ENCODE measurements at places on chromosomes 5 and 9. TPM values are rescaled to one million over a fixed set of nuclear protein-coding genes. Genes with fewer than 3 reads are reported as not detected.

The SPINK14 gene
- total RNA-seq: not detected

The SMIM33 gene
- total RNA-seq: not detected

The SIT1 gene
- not detected for total RNA-seq

The SLC46A2 gene
- total RNA-seq: not detected

The SCGB3A2 gene
- not detected for total RNA-seq

The GFI1B gene
- not detected for total RNA-seq

The RASEF gene
- 0.11 TPM for total RNA-seq

The CATSPER3 gene
- 0.11 TPM for total RNA-seq

The PCDHAC1 gene
- not detected for total RNA-seq

The PTGER4 gene
- not detected for total RNA-seq

The MEIKIN gene
- total RNA-seq: not detected

The HSD17B4 gene
- 55.8 TPM for total RNA-seq

The PCDHA1 gene
- total RNA-seq: not detected

The CCNJL gene
- not detected for total RNA-seq

- no peaks in the 10 kb centered on the region for H3K27me3 ChIP-seq
- peak; percentile 66 for DNase-seq
- no peak overlapping the region for H3K27ac ChIP-seq
- H3K4me1 ChIP-seq: peaks cover 10% of the 10 kb centered on the region
These were observed 31.3 kb upstream of the LARP1 start for GRCh38 chr5:154723740-154724505.

DNA sequence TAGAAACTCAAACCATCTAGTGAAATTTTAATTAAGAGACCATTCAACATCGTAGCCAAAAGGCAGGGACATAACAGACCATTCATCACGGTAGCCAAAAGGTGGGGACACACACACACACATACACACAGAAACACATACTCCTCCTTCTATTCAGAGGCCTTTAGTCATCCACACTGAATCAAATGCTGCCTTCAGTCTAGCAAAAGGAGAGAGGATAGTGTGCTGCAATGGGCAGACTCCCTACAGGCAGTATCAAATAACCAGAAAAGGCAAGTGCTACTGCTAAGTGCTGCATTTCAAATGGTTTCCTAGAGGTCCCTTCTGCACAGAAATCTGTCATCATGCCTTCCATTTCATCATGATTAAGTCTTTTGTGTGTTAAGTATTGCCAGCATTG lies 303.9 kb downstream of the TRIM32 start:
- no peaks in the 10 kb centered on the region for H3K27me3 ChIP-seq
- no peaks in the 10 kb centered on the region for H3K4me1 ChIP-seq
- no peak overlapping the region for H3K27ac ChIP-seq
- no peak overlapping the region for H3K4me3 ChIP-seq

- no peak overlapping the region for H3K27ac ChIP-seq
- no peaks in the 10 kb centered on the region for H3K4me1 ChIP-seq
- H3K27me3 ChIP-seq: peaks cover 19% of the 10 kb centered on the region
- peak; percentile 90 for DNase-seq
- no peaks in the 10 kb centered on the region for H3K36me3 ChIP-seq
These were observed 5.0 kb upstream of the SLC34A1 start for GRCh38 chr5:177378884-177379883.

- no peak for DNase-seq
- no peak overlapping the region for H3K27ac ChIP-seq
- no peaks in the 10 kb centered on the region for H3K36me3 ChIP-seq
- H3K4me3 ChIP-seq: no peak overlapping the region
- H3K27me3 ChIP-seq: no peaks in the 10 kb centered on the region
- H3K4me1 ChIP-seq: no peaks in the 10 kb centered on the region
These were observed 5.5 kb downstream of the PRSS3 start for GRCh38 chr9:33800886-33801285.

GRCh38 chr9:79357616-79358015 lies 214.1 kb upstream of the TLE4 start:
- peaks cover 21% of the 10 kb centered on the region for H3K4me1 ChIP-seq
- 0 out of 2 replicates have a peak, but pooled peaks cover 4% of the 10 kb centered on the region for H3K27me3 ChIP-seq
- H3K4me3 ChIP-seq: no peak overlapping the region
- H3K36me3 ChIP-seq: no peaks in the 10 kb centered on the region
- DNase-seq: no peak
- no peak overlapping the region for H3K27ac ChIP-seq

- H3K36me3 ChIP-seq: no peaks in the 10 kb centered on the region
- H3K4me1 ChIP-seq: no peaks in the 10 kb centered on the region
- H3K27me3 ChIP-seq: no peaks in the 10 kb centered on the region
- H3K27ac ChIP-seq: no peak overlapping the region
These were observed 405.3 kb upstream of the SGCD start for GRCh38 chr5:155921621-155922020.

DNA sequence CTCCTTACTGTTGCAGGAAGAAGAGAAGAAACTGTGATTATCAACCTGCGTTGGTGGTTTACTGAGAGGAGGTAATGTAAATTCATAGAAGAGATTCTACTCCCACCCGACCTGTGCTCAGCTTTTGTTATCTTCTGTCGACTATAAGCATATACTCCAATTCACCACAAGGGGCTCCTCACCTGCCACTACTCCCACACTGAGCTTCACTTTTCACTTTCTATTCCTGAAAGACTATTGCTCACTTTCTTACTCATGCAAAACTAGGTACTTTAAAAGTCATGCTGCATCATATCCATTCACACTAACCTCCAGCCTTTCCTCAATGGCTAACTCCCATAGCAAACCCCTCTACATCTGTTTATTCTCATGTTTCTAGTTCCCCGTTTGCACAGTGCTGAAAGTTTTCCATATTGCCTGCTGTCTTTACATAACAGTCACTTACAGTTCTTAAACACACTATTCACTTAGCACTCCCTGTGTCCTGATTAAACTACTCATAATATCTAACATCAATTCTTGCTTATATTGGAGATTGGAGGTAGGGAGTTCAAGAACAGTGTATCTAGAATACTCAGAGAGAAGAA lies 1062.6 kb downstream of the NR2F1-AS1 start:
- no peaks in the 10 kb centered on the region for H3K27me3 ChIP-seq
- H3K27ac ChIP-seq: no peak overlapping the region
- H3K4me3 ChIP-seq: no peak overlapping the region
- no peaks in the 10 kb centered on the region for H3K36me3 ChIP-seq
- H3K4me1 ChIP-seq: peaks cover 3% of the 10 kb centered on the region
- peak; percentile 69 for DNase-seq

DNA sequence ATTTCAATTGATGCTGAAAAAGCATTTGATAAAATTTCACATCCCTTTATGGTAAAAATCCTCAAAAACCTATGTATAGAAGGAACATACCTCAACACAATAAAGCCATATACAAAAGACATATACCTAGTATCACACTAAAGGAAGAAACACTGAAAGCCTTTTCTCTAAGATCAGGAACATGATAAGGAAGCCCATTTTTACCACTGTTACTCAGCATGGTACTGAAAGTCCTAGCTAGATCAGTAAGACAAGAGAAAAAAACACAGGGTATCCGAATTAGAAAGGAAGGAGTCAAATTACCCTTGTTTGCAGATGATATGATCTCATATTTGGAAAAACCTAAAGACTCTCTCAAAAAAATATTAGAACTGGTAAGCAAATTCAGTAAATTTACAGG lies 350.2 kb upstream of the PDE4D start:
- no peaks in the 10 kb centered on the region for H3K4me1 ChIP-seq
- no peaks in the 10 kb centered on the region for H3K36me3 ChIP-seq
- DNase-seq: no peak
- no peak overlapping the region for H3K27ac ChIP-seq

GRCh38 chr9:6054280-6055099 lies 39.1 kb upstream of the RANBP6 start:
- no peaks in the 10 kb centered on the region for H3K27me3 ChIP-seq
- H3K4me1 ChIP-seq: peaks cover 15% of the 10 kb centered on the region
- no peak overlapping the region for H3K27ac ChIP-seq
- peak; percentile 83 for DNase-seq
- no peak overlapping the region for H3K4me3 ChIP-seq

GRCh38 chr9:131397100-131397790 lies 3.4 kb downstream of the PRRC2B start:
- H3K4me1 ChIP-seq: peaks cover 59% of the 10 kb centered on the region
- H3K36me3 ChIP-seq: no peaks in the 10 kb centered on the region
- H3K27me3 ChIP-seq: no peaks in the 10 kb centered on the region
- peak; percentile 68 for DNase-seq

DNA sequence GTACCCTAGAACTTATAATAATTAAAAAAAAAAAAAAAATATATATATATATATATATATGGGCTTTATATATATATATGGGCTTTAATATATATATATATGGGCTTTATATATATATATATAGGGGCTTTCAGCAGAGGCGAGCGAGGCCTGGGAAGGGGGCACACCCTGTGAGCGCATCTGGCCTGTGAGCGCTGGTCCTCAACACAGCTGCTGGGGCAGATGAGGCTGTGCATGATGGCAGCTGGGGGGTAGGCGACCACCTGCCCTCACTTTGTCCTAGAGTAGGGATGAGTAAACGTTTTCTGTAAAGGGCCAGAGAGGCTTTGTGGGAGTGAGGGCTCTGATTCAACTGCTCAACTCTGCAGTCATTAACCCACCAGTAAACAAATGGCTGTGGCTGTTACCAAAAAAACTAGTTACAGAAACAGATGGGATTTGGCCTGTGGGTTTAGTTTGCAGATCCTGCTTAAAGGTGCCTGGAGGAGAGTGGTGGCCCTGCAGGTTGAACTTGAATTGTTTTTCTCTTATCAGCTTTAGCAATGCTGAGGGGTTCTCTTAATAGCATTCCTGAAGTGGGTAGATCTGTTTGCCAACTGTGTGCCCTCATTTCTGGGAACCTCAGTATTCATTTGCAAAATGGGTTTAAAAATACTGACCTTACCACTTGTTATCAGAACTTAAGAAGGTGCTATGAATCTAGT lies 88.1 kb upstream of the EPB41L4B start:
- no peak for DNase-seq
- H3K36me3 ChIP-seq: no peaks in the 10 kb centered on the region
- no peak overlapping the region for H3K4me3 ChIP-seq
- no peak overlapping the region for H3K27ac ChIP-seq

DNA sequence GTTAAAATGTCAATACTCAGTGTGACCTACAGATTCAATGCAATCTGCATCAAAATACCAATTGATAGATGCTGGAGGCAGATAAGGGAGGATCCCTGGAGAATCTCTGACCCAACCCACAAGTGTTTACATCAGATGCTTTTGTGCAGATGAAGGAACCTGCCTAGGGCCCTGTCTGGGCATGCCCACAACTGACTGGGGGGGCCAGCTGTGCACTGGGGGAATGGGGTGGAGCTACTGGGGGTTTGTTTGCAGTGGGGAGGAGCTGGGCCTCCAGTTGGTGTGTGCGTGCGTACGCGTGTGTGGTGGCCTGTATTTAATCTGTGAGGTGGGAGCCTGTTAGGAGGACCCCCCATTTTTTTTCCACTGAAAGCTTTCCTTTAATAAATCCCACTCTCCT lies 244.9 kb downstream of the TRIM36 start:
- DNase-seq: no peak
- H3K4me3 ChIP-seq: no peak overlapping the region
- H3K27ac ChIP-seq: no peak overlapping the region
- no peaks in the 10 kb centered on the region for H3K36me3 ChIP-seq
- H3K4me1 ChIP-seq: no peaks in the 10 kb centered on the region
- no peaks in the 10 kb centered on the region for H3K27me3 ChIP-seq

- DNase-seq: no peak
- no peak overlapping the region for H3K4me3 ChIP-seq
- H3K27ac ChIP-seq: no peak overlapping the region
- no peaks in the 10 kb centered on the region for H3K36me3 ChIP-seq
- H3K27me3 ChIP-seq: no peaks in the 10 kb centered on the region
- H3K4me1 ChIP-seq: peaks cover 36% of the 10 kb centered on the region
These were observed 1.6 kb downstream of the C1QTNF3 start for GRCh38 chr5:34041247-34041972.

GRCh38 chr9:110936719-110937452 lies 101.4 kb downstream of the LPAR1 start:
- H3K4me3 ChIP-seq: peak overlapping the region; percentile 37
- no peaks in the 10 kb centered on the region for H3K27me3 ChIP-seq
- peak overlapping the region; percentile 82 for H3K27ac ChIP-seq
- peaks cover 82% of the 10 kb centered on the region for H3K4me1 ChIP-seq
- H3K36me3 ChIP-seq: peaks cover 20% of the 10 kb centered on the region
- peak; percentile 96 for DNase-seq

DNA sequence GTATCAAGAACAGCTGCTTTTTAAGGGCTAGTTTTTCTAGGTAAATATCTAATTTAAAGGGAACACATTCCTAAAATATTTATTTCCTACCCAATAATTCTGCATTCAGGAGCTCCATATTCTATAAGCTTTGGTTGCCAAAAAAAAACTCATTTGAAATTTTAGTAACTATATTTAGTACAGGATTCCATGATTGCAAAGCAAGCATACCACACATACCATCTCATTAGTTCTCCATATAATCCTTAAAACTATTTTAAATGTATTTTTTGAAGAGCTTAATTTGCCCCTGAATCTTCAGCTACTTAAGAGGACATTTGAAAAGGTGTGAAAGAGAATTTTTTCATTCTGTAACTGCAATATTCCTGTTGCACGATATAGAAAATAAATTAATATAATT lies 877.0 kb downstream of the NR2F1-AS1 start:
- H3K36me3 ChIP-seq: no peaks in the 10 kb centered on the region
- H3K27ac ChIP-seq: no peak overlapping the region
- H3K27me3 ChIP-seq: no peaks in the 10 kb centered on the region
- peaks cover 20% of the 10 kb centered on the region for H3K4me1 ChIP-seq
- peak; percentile 10 for DNase-seq

GRCh38 chr5:108637134-108637533 lies 110.6 kb upstream of the FER start:
- no peak overlapping the region for H3K27ac ChIP-seq
- H3K36me3 ChIP-seq: no peaks in the 10 kb centered on the region
- peak; percentile 76 for DNase-seq
- H3K4me3 ChIP-seq: no peak overlapping the region
- H3K4me1 ChIP-seq: peaks cover 15% of the 10 kb centered on the region

GRCh38 chr9:93096811-93097382 lies 880 bp downstream of the CARD19 start:
- no peaks in the 10 kb centered on the region for H3K36me3 ChIP-seq
- peak overlapping the region; percentile 86 for H3K4me3 ChIP-seq
- no peaks in the 10 kb centered on the region for H3K27me3 ChIP-seq
- H3K4me1 ChIP-seq: peaks cover 18% of the 10 kb centered on the region

- H3K27me3 ChIP-seq: no peaks in the 10 kb centered on the region
- H3K4me3 ChIP-seq: no peak overlapping the region
- no peak for DNase-seq
These were observed 552.6 kb downstream of the CCDC171 start for GRCh38 chr9:16105168-16106020.

- H3K36me3 ChIP-seq: no peaks in the 10 kb centered on the region
- H3K4me1 ChIP-seq: 0 out of 2 replicates have a peak, but pooled peaks cover 7% of the 10 kb centered on the region
- DNase-seq: peak; percentile 70
These were observed 133.4 kb downstream of the SLC1A3 start for GRCh38 chr5:36739751-36740221.

GRCh38 chr9:2955575-2955974 lies 111.7 kb upstream of the PUM3 start:
- DNase-seq: no peak
- H3K27ac ChIP-seq: no peak overlapping the region
- peaks cover 10% of the 10 kb centered on the region for H3K27me3 ChIP-seq
- no peak overlapping the region for H3K4me3 ChIP-seq
- no peaks in the 10 kb centered on the region for H3K36me3 ChIP-seq
- no peaks in the 10 kb centered on the region for H3K4me1 ChIP-seq
